ENCODE measurements at places on chromosomes 12 and 14. TPM values are rescaled to one million over a fixed set of nuclear protein-coding genes. Genes with fewer than 3 reads are reported as not detected.

Gene GARIN6
- not detected for total RNA-seq

Gene NUAK1
- total RNA-seq: 1.9 TPM

Gene NINJ2
- 0.94 TPM for total RNA-seq

Gene TIGAR
- total RNA-seq: 41.3 TPM

Gene IL31
- not detected for total RNA-seq

Gene RPS6KL1
- 8.1 TPM for total RNA-seq

- no peak overlapping the region for H3K4me3 ChIP-seq
- peaks cover 5% of the 10 kb centered on the region for H3K4me1 ChIP-seq
- H3K36me3 ChIP-seq: no peaks in the 10 kb centered on the region
- DNase-seq: peak; percentile 21
- H3K27me3 ChIP-seq: no peaks in the 10 kb centered on the region
Measured at GRCh38 chr12:105555556-105556295, 225.2 kb downstream of the C12orf75 start.

DNA sequence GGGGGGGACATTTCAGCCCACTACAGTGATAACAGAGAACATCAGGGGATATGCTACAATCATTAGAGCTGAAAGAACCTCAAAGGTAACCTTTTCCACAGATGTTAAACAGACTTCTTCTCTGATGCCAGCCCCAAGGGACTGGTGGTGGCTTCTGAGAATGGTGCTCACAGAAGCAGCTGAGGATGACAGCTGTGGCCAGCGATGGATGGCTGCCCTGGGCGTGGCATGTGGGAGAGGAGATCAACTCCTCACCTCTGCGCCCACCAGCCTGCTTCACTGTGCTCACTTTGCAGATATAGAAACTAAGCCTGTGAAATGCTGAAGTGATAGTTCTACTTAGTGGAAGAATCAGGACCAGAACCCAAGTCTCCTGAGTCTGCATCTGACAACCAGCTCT, 33.0 kb downstream of the FOXN3 start:
- no peak overlapping the region for H3K27ac ChIP-seq
- no peak for DNase-seq

DNA sequence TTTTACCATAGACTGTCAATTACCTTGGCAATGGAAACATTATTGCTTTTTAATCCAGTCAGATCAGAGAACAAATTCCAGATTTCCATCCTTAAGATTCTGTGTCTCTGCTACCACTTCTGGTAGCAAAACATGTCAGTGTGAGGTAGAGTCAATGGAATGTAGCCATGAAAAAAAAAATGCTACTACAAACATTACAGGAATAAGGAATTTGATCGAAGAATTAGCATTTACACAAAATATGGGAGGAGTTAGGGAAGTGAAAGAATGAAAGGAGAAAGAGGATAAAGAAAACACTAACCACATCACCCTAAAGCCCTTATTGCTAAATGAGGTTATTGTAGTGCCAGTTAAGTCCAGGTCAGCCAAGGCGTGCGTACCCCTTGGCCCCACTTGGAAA, 9.2 kb downstream of the MED21 start:
- no peaks in the 10 kb centered on the region for H3K27me3 ChIP-seq
- H3K27ac ChIP-seq: no peak overlapping the region
- peaks cover 36% of the 10 kb centered on the region for H3K36me3 ChIP-seq
- DNase-seq: no peak
- no peak overlapping the region for H3K4me3 ChIP-seq

DNA sequence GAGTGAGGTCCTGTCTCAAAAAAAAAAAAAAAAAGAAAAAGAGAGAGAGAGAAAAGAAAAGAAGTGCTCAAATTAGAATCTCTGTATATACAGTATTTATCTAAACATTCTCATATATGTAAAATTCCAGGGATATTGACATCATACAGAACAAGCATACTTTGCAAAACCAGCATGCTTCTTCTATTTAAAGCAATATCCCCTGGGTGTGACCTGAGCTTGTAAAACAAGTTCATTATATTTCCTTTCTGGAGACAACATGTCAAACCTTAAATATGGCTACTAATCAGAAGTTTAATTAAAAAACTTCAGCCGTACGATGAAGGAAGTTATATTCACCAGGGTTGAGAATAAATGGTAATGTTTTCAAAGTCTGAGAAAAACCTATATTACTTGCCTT, 175.8 kb upstream of the HMGA2 start:
- H3K4me3 ChIP-seq: no peak overlapping the region
- H3K27ac ChIP-seq: no peak overlapping the region
- DNase-seq: no peak
- H3K27me3 ChIP-seq: no peaks in the 10 kb centered on the region
- H3K4me1 ChIP-seq: no peaks in the 10 kb centered on the region
- no peaks in the 10 kb centered on the region for H3K36me3 ChIP-seq

GRCh38 chr14:55840821-55841220, 260.8 kb downstream of the KTN1 start:
- H3K27ac ChIP-seq: no peak overlapping the region
- DNase-seq: peak; percentile 11
- H3K4me3 ChIP-seq: no peak overlapping the region
- no peaks in the 10 kb centered on the region for H3K27me3 ChIP-seq
- peaks cover 11% of the 10 kb centered on the region for H3K4me1 ChIP-seq

GRCh38 chr12:131445184-131445774, 265.6 kb upstream of the SFSWAP start:
- no peaks in the 10 kb centered on the region for H3K36me3 ChIP-seq
- H3K27ac ChIP-seq: no peak overlapping the region
- H3K4me3 ChIP-seq: no peak overlapping the region
- no peak for DNase-seq
- peaks cover 21% of the 10 kb centered on the region for H3K27me3 ChIP-seq
- H3K4me1 ChIP-seq: no peaks in the 10 kb centered on the region

DNA sequence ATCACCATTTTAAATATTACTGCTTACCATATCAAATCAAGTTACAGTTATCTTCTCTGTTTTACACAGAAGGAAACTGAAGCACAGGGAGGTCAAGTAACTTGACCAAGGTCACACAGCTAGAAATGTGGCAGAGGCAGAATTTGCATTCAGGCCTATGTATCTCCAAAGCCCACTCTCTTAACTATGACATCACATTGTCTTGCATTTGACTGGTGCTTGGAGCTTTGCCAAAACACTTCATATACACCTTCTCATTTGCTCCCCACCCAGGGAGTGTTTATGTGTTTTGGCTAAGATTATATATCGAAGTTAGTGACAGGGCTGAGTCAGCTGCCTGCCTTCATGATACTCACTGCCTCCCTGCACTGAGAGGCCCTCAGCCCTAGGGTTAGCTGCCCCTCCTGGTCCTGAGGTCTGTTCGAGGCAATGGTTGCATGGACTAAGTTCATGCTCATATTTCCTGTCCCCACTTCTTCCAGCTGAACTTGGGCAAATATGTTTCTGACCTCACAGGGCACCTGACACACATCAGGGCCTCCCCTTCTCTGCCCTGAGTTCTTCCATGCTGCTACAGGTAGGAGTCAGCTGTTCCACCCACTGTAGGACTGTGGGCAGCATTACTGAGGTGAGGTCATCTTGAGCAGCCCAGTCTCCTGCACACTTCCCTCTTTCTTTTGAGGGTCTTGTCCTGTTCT, 1.8 kb downstream of the GALNT6 start:
- H3K27ac ChIP-seq: no peak overlapping the region
- peaks cover 8% of the 10 kb centered on the region for H3K4me1 ChIP-seq
- H3K36me3 ChIP-seq: no peaks in the 10 kb centered on the region
- peaks cover 5% of the 10 kb centered on the region for H3K27me3 ChIP-seq
- H3K4me3 ChIP-seq: no peak overlapping the region
- no peak for DNase-seq

GRCh38 chr12:23356440-23356839, 593.0 kb downstream of the SOX5 start:
- H3K4me3 ChIP-seq: no peak overlapping the region
- H3K27ac ChIP-seq: no peak overlapping the region
- no peaks in the 10 kb centered on the region for H3K36me3 ChIP-seq
- no peaks in the 10 kb centered on the region for H3K27me3 ChIP-seq
- no peak for DNase-seq

- no peak overlapping the region for H3K27ac ChIP-seq
- no peak for DNase-seq
- H3K36me3 ChIP-seq: no peaks in the 10 kb centered on the region
- H3K4me1 ChIP-seq: peaks cover 7% of the 10 kb centered on the region
- H3K4me3 ChIP-seq: no peak overlapping the region
Measured at GRCh38 chr14:51092965-51093364, 1.9 kb downstream of the TRIM9 start.

DNA sequence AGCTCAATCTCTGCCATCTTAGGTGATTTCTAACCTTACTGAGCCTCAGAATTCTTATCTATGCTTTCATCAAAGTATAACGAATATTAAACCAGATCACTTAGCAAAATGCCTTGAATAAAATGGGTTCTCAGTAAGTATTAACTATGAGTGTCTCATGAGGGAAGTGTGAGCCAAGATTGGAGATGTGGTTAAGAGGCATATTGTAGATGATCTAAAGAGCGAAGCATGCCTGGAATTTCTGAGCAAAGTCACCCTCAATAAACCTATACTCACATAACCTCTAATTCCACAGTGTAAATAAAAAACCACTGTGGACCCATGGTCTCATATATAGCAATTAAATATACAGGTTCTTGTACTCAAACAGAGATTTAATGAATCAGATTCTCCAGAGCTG, 193.1 kb upstream of the FSCB start:
- H3K27me3 ChIP-seq: no peaks in the 10 kb centered on the region
- no peaks in the 10 kb centered on the region for H3K36me3 ChIP-seq
- H3K4me3 ChIP-seq: no peak overlapping the region
- no peak for DNase-seq
- H3K4me1 ChIP-seq: no peaks in the 10 kb centered on the region

DNA sequence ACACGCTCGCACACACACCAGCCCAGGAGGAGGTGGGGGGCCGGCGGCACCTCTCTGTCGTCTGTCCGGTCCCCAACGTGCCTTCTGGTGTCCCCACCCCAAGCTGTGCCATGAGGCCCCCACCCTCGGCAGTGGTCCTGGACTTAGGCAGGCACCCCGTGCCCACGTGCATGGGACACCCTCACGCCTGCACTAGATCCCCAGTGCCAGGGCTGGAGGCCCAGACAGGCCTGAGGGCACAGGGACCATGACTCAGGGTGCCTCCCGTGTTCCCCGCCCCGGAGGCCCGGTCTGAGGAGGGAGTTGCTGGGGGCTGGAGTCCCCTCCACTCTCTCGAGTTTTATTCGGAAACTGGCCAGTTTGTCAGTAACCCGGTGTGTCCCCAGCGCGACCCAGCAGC, 38.8 kb downstream of the LRCOL1 start:
- no peaks in the 10 kb centered on the region for H3K27me3 ChIP-seq
- no peak overlapping the region for H3K27ac ChIP-seq
- no peaks in the 10 kb centered on the region for H3K4me1 ChIP-seq
- peaks cover 4% of the 10 kb centered on the region for H3K36me3 ChIP-seq
- no peak for DNase-seq
- no peak overlapping the region for H3K4me3 ChIP-seq

- no peak overlapping the region for H3K4me3 ChIP-seq
- H3K4me1 ChIP-seq: peaks cover 7% of the 10 kb centered on the region
- no peaks in the 10 kb centered on the region for H3K36me3 ChIP-seq
Measured at GRCh38 chr12:113439606-113440030, 17.4 kb downstream of the SDSL start.

- H3K4me3 ChIP-seq: no peak overlapping the region
- no peaks in the 10 kb centered on the region for H3K36me3 ChIP-seq
- H3K27ac ChIP-seq: no peak overlapping the region
- H3K4me1 ChIP-seq: no peaks in the 10 kb centered on the region
- no peaks in the 10 kb centered on the region for H3K27me3 ChIP-seq
Measured at GRCh38 chr12:105974738-105975137, 164.0 kb downstream of the NUAK1 start.

- no peaks in the 10 kb centered on the region for H3K4me1 ChIP-seq
- H3K4me3 ChIP-seq: no peak overlapping the region
- DNase-seq: no peak
- no peaks in the 10 kb centered on the region for H3K27me3 ChIP-seq
- H3K27ac ChIP-seq: no peak overlapping the region
Measured at GRCh38 chr14:90184571-90185266, 71.6 kb upstream of the PSMC1 start.

DNA sequence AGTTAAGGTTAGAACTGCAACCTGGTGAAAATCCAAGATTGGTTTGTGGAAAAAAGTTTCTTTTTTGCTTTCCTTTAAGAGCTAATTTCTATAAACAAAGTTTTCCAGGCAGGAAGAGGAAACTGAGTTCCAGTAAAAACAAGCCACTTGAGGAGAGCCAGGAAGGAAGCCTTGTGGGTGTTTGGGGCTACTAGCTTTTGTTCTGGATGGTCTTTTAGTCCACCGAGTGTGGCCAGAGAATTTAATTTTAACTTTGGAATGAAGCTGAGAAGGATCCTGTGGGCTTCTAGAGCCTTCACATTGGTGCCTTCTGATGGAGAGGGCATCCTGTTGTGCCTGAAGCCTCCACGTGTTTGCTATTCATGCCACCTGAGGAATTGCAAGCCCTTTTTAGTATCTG, 327.9 kb downstream of the C12orf75 start:
- no peak for DNase-seq

GRCh38 chr12:54217774-54218241, 29.0 kb upstream of the SMUG1 start:
- H3K36me3 ChIP-seq: no peaks in the 10 kb centered on the region
- no peak overlapping the region for H3K27ac ChIP-seq
- peaks cover 35% of the 10 kb centered on the region for H3K4me1 ChIP-seq
- H3K27me3 ChIP-seq: peaks cover 2% of the 10 kb centered on the region
- H3K4me3 ChIP-seq: no peak overlapping the region
- no peak for DNase-seq
